ENCODE measurements at places on chromosomes 16 and 17. TPM values are rescaled to one million over a fixed set of nuclear protein-coding genes. Genes with fewer than 3 reads are reported as not detected.

Gene C17orf50
- not detected for polyA plus RNA-seq

Gene EPOP
- 0.52 TPM for polyA plus RNA-seq

Gene TEFM
- 11.5 TPM for polyA plus RNA-seq

Gene HSD11B2
- polyA plus RNA-seq = 0.07 TPM

Gene SLC22A31
- 0.12 TPM for polyA plus RNA-seq

Gene CHST4
- polyA plus RNA-seq = not detected

Gene PIK3R5
- polyA plus RNA-seq = not detected

Gene TMEM219
- polyA plus RNA-seq = 146 TPM

Gene ITGA3
- polyA plus RNA-seq = 184 TPM

Gene FBXL20
- polyA plus RNA-seq = 5.1 TPM

Gene ZNF469
- 1.2 TPM for polyA plus RNA-seq

Gene NTN3
- polyA plus RNA-seq = 0.09 TPM

Gene CCL14
- not detected for polyA plus RNA-seq

Gene TMIGD1
- polyA plus RNA-seq = not detected

Gene RND2
- 0.89 TPM for polyA plus RNA-seq

Gene EVPLL
- polyA plus RNA-seq = not detected

Gene NECAB2
- polyA plus RNA-seq = 0.06 TPM

Gene KRT16
- polyA plus RNA-seq = 1.6 TPM

Gene KRT222
- not detected for polyA plus RNA-seq

Gene ABAT
- 3.5 TPM for polyA plus RNA-seq

Gene CACNG1
- polyA plus RNA-seq = not detected

Gene CD300C
- polyA plus RNA-seq = 0.05 TPM

Gene SPATA32
- not detected for polyA plus RNA-seq

Gene KRTAP9-2
- polyA plus RNA-seq = not detected

Gene CCL3
- not detected for polyA plus RNA-seq

Gene NKD1
- polyA plus RNA-seq = 0.11 TPM

Gene SHBG
- polyA plus RNA-seq = 0.85 TPM

Gene MYH2
- 0.34 TPM for polyA plus RNA-seq

Gene TBX2
- 7.8 TPM for polyA plus RNA-seq

Gene GNAO1
- 6.2 TPM for polyA plus RNA-seq

Gene OR1F1
- polyA plus RNA-seq = 0.64 TPM
